Stimulated activated CD4-positive, alpha-beta T cell treated with anti-CD3 and anti-CD28 coated beads, Interleukin-12 subunit alpha, Interleukin-12 subunit beta, amount 100 ng/mL, for 4 hours (primary cell): ENCODE measurements at places on chromosomes 1 and 21.

- no peak for DNase-seq
These were observed 11.5 kb downstream of the KNCN start for GRCh38 chr1:46539972-46540371.

DNA sequence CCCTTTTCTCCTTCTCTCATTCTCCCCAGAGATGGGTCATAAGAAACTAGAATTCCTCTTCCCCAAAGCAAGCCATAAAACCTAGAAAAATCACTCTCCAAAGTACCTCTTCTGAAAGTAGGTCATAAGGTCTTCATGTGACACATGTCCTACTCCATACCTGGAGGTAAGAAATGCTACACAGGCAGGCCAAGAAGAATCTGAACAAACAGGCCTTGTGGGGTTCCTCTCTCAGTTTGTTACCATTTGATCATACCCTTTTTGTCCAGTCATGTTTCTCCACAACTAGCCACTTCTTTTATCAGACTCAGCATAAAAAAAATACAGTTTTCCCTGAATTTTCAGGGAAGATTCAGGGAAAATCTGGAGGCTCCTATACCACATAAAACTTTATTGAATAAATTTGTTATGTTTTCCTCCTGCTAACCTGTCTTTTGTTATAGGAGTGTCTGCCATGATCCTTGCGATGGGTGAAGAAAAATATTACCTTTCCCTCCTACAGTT, 134.4 kb upstream of the LMO4 start:
- DNase-seq, result no peak

- DNase-seq, result peak; percentile 29
These were observed 39.5 kb upstream of the TNFRSF1B start for GRCh38 chr1:12127206-12127810.

- no peak for DNase-seq
These were observed 20.5 kb downstream of the ALDH4A1 start for GRCh38 chr1:18881642-18882431.

DNA sequence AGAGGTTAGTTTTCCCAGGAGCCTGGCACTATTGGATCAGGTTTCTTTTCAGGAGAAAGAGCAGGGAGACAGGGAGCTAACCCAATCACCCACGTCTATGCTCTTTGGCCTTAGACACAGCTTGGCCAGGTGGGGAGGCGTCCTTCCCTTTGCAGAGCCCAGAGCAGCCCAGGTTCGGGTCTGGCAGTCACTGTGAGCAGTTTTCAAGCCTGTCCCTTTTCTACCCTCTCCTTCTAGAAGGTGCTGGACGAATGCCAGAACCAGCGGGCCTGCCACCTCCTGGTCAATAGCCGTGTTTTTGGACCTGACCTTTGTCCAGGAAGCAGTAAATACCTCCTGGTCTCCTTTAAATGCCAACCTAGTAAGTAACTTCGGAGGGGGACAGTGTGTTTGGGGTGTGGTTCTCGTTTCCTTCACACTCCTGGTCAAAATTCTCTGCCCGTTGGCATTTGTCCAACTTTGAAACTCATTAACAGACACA, 44.9 kb downstream of the EVA1C start:
- no peak for DNase-seq

DNA sequence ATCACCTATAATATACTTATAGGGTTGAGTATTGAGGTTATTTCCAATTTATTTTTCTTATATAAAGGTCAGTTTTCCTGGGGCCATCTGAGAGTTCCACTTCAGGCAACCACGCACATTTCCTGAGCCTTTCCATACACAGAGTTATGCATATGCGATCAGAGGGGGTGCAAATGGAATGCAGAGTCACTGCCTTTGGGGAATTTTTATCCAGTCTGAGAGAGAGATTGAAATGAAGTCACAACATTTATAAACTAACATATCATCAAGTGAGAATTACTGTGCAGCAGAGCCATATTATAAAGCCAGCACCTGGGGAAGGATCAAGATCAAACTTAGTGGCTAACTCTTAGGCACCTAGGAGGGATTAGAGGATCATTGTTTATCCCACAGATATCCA, 299.9 kb upstream of the PLXNA2 start:
- no peak for DNase-seq

GRCh38 chr1:223556414-223557129, 108.9 kb downstream of the CAPN8 start:
- peak; percentile 19 for DNase-seq

DNA sequence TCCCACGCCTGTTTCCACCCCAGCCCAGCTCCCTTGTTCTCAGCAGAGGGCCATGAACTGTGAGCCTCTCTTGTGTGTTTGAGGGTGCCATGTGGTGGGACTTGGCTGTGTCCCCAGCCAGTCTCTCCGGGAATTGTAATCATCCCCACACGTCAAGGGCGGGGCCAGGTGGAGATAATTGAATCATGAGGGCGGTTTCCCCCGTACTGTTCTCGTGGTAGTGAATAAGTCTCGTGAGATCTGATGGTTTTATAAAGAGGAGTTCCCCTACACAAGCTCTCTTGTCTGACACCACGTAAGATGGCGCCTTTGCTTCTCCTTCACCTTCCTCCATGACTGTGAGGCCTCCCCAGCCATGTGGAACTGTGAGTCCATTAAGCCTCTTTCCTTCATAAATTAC, 57.2 kb upstream of the COL6A2 start:
- no peak for DNase-seq

DNA sequence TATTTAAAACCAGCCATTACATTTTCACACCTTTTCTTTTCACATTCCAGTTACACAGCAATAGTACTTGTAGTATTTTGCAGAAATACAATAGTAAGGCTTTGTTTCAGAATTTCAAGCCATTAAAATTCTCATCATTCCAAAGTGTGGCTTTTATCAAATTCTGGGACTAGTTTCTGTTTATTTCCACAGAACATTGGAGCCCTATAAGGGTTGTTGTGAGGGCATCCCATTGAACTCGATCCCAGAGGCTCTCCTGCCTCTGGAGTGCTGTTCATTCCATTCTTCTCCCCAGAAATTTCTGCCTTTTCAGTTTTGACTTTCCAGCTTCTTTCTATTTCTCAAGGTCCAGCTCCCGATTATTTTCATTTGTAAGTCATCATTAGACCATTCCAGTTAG, 645.5 kb downstream of the ADGRL2 start:
- DNase-seq, result no peak

DNA sequence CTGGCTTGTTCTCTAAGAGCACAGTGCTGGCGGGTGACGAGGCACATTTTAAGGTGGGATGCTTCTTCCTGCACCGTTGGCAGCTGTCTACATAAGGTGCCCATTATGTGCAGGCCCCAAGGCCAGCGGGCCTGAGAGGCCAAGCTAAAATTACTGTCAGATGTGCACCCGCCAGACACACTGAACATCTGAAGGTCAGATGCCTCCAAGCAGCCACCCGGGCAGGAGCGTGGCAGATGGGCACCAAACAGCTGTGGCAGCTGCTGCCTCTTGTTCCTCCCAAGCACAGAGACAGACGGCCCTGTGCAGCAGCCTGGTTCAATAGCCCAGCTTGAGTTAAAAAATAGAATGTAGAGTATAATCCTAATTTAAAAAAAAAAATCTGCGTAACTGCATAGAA, 211.9 kb upstream of the EDN2 start:
- DNase-seq, result no peak
